Activated naive CD4-positive, alpha-beta T cell (primary cell): ENCODE measurements at places on chromosomes 6 and 20.

GRCh38 chr20:50191065-50191543 is 474 bp downstream of the CEBPB start:
- peak; percentile 52 for DNase-seq

DNA sequence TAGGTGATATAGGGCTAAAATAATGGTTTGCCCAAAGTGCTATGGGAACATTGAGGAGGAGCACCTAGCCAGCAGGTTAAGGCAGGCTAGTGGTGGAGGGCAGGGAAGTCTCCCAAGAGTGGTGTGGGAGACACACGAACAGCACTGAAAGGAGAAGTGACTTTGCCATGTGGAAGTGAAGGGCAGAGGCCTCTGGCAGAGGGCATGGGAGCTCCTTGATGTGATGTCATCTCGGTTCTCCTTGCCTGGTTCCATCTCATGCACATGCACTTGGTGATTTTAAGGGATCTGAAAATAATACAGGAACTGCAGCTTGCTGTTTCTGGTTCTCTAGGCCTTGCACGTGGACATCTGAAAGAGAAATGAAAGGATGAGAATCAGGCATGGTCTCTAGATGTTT is 4.7 kb upstream of the MAP3K4 start:
- DNase-seq: no peak

GRCh38 chr6:32973144-32974015 is 5.0 kb downstream of the BRD2 start:
- DNase-seq: no peak

DNA sequence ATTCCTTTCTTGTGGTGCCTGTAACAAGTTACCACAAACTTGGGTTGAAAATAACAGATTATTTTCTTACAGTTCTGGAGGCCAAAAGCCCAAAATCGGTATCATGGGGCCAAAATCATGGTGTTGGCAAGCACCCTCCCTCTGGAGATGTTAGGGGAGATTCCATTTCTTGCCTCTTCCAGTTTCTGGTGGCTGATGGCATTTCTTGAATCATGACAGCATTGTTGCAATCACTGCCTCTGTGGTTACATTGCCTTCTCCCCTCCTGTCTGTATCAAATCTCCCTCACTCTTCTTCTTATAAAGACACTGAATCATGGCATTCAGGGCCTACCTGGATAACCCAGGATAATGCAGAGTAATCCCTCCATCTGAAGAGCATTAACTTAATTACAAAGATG is 17.9 kb upstream of the TENT5A start:
- DNase-seq: no peak

GRCh38 chr6:21840428-21840827 is 246.9 kb downstream of the SOX4 start:
- no peak for DNase-seq

DNA sequence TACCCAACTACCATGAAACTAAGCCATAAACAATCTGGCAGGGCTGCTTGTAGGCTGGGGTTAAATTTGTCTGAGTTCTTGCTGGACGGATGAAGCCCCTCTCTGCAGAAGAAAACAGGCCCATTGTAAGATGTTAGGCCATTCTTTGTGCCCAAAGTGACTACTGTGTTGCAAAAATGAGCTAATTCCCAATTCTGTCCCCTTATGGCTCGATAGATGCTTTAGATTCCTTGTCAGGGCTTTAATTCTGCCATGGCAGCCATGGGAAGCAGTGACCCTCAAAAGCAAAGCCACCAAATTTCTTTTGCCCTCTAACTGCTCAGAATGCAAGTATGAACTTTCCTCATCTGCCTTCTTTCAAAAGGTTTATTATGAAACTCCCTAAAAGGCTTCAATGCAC is 45.2 kb downstream of the LAMA4 start:
- DNase-seq: no peak

DNA sequence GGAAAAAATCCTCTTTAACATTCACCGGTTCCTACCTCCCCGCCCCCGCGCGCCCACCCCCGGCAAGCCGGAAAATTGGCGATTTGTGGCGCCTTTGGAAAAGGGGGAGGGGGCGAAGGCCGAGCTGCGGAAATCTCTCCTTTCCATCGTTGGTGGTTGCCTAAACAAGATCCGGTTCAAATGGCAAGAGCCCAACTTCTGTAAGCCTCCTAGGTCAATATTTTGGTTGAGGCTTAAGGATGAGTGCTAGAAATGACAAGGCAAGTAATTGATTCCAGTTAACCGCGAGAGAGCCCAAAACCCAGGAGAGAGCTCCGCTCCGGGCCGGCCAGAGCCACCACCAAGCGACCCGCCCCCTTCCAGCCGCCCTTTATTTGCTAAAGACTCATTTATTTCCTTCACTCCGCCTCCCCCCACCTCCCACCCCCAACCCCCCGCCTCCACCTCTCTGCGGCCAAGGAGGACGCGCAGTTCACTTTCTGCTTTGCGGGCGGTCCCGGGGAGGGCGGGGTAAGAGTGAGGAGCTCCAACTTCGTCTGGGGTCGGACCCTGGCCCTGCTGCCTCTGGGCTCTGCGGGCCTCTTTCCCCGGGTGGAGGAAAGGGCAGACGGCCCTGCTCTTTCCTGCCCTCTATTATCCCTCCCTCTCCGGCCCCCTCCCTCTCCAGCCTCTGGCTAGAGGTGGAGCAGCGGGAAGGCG is 838 bp upstream of the NKX2-2 start:
- DNase-seq: no peak

DNA sequence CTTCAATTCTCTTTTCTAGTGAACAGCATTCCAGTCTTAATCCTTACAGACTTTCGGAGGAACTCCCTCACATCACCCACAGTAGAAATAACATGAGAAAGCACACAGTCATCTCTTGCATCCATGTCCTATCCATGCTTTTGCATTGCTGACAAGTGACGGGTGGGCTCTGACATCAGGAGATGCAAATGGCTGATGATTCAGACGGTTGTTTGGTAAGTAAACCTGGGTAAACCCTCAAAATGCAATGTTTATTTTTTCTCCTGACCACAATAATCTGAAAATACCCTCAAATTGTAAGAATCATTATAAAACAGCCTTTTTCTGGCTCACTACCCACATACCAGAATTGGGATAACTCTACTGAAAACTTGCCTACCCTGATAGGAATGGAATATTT is 792.0 kb downstream of the MAFB start:
- no peak for DNase-seq

- no peak for DNase-seq
Observed at GRCh38 chr6:44078827-44079671, 48.2 kb downstream of the MRPL14 start.

DNA sequence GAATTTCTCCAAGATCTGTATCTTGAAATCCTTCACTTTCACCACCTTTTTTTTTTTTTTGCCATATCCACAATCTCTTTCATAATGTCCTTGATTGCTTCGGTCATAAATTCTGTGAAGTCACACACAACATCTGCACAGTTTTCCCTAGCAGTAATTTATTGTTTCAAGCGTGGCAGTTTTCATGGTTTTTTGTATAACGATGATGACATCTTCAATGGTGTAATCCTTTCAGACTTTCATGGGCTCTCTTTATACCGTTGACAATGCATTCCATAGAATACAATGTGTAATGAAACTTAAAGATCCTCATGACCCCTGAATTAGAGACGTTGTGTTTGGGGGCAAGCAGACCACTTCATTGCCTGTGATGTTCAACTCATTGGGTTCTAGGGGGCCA is 693.1 kb downstream of the PTPRT start:
- no peak for DNase-seq

DNA sequence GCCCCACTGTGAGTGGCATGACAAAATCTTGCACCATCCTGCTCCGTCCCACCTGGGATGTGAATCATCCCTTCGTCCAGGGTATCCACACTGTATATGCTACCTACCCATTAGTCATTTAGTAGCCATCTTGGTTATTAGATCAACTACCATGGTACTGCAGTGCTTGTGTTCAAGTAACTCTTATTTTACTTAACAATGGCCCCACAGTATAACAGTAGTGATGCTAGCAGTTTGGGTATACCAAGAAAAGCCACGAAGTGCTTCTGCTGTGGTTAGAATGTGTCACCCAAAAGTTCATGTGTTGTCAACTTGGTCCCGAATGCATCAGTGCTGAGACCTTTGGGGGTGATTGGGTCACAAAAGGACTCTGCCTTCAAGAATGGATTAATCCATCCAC is 11.7 kb downstream of the OSER1 start:
- no peak for DNase-seq

DNA sequence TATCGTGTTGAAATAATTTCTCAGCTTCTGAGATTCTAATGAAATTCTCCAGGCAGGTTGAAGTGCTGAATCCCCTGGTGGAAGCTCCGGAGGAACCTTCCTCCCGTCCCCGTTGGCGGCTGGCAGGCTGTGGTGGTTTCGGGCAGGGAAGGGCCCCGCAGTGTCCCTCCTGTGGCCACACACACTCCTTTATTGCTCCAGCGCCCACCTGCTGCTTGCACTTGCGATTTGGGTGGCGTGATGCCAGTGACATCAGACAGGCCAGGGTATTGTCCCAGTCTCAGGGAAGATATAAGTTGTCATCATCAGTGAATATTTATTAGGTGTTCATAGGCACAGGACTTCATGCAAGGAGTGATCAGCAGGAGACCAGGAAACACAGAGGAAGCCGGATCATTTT is 530.4 kb downstream of the QKI start:
- no peak for DNase-seq

GRCh38 chr20:6956574-6956973 is 189.1 kb downstream of the BMP2 start:
- no peak for DNase-seq

DNA sequence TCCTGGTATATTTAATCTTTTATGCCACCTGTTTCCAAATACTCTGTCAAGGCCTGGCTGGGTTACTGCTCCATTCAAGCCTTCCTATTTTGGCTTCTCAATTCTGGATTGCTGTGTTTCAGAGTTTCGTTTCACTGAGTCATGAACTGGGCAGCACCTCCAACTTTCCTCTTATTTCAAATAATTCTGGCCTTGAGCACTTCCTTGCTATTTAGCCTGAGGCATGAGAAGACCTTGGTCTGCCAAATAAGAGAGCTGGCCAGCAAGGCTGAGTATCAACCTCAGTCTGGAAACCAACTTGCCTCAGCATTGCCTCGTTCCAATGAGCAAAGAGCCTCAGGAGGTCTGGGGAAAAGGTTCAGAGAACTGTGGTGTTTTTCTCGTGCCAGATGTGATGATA is 66.6 kb downstream of the TNFAIP3 start:
- no peak for DNase-seq

DNA sequence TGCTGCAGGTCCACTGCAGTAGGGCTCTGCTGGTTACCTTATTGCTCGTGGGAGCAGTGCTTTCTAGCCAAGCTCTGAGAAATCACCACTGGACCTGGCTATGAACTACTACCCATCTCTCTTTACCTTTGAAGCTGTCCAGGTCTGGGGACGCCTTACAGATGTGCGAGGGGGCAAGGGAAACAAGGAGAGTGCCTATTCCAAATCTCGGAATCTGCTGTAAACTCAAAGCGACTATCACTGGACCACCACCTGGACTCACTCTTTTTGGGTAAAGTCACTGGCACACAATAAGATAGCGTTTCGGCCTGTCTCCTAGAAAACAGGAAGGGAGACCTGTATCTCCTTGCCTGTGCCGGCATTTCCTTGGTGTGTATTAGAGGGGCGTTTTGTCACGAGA is 5.3 kb downstream of the NRN1 start:
- no peak for DNase-seq

GRCh38 chr20:33629533-33629932 is 32.6 kb upstream of the C20orf144 start:
- no peak for DNase-seq

GRCh38 chr20:44173116-44173515 is 13.9 kb downstream of the JPH2 start:
- no peak for DNase-seq

DNA sequence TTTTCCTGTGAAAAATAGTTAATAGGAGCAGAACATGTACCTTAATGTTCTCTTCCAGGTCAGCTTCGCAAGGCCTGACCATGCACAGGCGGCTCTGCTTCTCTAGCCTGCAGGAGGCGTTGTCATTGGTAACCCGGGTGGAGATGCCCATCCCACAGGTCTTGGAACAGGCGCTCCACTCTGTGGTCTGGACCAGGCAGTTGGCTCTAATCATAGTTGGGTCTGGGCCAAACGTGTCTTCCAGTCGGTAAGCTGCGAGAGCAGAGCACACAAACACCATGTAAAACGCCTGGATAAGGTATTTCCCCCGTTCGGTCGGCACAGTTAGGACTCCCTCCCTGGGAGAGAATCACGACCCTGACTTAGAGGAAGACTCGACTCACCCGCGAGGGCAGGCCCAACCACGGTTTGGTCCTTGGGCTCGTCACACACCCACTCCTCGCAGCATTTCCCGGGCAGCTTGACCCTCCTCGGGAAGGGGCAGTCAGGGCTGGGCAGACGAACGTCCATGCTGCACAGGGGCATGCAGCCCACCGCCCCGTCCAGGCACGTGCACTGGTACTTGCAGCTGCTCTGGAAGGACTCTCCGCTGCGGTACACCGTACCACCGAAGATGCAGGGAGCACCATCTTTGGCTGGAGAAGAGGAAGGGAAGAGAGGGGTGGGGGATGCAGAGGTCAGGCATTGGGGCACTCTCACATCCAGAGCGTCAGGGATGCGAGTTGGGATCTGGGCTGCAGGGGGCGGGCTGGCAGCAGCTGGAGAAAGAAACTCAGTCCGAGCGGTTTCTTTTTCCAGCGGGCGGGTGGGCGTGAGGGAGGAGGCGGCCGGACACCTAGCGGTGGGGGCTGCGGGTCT is 1.0 kb downstream of the CCN2 start:
- no peak for DNase-seq

- DNase-seq: no peak
Observed at GRCh38 chr20:31764641-31765305, 25.7 kb downstream of the TPX2 start.

DNA sequence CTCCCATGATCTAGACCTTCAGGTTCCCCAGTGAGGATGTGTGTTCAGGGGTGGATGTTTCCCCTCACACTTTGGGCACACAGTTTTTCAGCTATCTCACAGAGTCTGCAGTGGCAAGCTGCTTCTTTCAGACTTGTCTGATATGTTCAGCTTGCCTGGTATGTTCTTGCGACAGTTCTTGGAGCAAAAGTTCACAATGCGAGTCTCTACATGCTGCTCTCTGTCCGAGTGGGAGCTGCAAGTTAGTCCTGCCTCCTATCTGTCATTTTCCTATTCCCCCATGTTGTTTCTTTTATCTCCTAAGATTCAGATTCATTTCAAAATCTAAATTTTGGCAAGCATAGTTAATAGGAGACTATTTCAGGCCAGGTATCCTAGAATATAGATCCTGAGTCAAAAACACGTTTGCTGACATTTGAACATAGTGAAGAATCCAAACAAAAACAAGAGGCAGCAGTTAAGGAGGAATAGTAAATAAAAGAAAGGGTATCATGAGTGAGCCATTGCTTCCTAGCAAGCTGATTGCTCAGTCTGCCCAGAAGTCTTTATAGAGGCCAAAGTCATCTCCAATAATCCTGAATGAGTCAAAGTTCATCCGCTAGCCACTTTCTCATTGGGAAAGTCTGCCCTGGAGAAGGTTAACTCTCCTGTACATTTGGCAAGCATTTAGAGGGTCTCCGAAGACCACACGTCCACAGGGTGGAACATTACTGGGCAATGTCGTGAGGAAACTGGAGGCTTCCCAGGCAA is 140.2 kb upstream of the MOCS1 start:
- DNase-seq: no peak
